Cortex of kidney (tissue), 1 donor: ENCODE measurements at places on chromosomes 12 and 14.
A peak's percentile ranks its signal among the peaks of the same experiment; 100 is the strongest.

DNA sequence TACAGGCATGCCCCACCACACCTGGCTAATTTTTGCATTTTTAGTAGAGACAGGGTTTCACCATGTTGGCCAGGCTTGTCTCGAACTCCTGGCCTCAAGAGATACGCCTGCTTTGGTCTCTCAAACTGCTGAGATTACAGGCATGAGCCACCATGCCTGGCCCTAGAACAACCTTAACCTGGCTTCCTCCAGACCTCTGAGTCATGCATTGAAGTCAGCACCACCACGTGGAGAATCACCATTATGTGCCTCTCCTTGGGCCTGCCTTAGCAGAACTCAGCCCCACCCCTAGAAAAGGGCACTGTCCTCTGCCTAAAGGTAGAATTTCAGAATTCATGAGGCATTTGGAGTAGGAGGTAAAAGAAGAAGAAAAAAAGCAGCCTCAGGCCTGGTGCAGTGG lies 49.0 kb downstream of the LIMA1 start:
- DNase-seq, result no peak

DNA sequence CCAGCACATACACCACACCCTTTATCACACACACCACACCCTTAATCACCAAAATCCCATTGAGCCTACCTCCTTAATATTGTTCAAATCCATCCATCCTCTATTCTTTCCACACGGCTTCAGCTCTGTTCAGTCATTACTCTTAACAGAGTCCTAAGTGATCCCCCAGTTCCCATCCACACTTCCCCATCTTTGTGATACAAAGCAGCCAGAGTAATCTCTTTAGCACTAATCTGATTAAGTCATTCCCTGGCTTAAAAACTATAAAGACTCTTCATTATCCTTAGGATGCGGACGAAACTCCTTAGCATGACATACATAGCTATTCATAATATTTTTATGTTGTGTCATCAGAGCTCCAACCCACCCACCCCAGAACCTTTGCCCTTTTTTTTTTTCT lies 14.7 kb upstream of the MFAP5 start:
- no peak for DNase-seq

DNA sequence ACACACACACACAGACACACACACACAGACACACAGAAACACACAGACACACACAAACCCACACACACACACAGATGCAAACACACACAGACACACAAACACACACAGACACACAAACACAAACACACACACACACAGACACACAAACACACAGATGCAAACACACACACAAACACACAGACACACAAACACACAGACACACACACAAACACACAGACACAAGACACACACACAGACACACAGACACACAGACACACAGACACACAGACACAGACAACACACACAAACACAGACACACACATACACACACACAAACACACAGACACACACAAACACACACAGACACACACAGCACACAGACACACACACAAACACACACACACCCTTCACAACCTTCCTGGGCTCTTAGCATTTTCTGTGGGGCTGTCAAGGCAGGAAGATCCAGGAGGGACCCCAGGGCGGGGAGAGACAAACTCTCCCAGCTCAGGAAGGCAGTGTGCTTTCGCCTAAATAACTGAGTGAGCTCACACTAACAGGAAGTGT lies 24.2 kb upstream of the INF2 start:
- no peak for DNase-seq

GRCh38 chr14:53861781-53862180 lies 94.8 kb downstream of the BMP4 start:
- DNase-seq, result no peak

DNA sequence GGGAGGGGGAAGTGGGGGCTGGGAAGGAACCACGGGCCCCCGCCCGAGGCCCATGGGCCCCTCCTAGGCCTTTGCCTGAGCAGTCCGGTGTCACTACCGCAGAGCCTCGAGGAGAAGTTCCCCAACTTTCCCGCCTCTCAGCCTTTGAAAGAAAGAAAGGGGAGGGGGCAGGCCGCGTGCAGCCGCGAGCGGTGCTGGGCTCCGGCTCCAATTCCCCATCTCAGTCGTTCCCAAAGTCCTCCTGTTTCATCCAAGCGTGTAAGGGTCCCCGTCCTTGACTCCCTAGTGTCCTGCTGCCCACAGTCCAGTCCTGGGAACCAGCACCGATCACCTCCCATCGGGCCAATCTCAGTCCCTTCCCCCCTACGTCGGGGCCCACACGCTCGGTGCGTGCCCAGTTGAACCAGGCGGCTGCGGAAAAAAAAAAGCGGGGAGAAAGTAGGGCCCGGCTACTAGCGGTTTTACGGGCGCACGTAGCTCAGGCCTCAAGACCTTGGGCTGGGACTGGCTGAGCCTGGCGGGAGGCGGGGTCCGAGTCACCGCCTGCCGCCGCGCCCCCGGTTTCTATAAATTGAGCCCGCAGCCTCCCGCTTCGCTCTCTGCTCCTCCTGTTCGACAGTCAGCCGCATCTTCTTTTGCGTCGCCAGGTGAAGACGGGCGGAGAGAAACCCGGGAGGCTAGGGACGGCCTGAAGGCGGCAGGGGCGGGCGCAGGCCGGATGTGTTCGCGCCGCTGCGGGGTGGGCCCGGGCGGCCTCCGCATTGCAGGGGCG lies at the start of gene GAPDH:
TSS of gene GAPDH (plus strand) at position 595 of the 772 bp plus-strand sequence. CDS start 316 bp downstream, outside the sequence.
- DNase-seq, result no peak

GRCh38 chr12:1436015-1436414 lies 158.4 kb downstream of the FBXL14 start:
- DNase-seq, result no peak

DNA sequence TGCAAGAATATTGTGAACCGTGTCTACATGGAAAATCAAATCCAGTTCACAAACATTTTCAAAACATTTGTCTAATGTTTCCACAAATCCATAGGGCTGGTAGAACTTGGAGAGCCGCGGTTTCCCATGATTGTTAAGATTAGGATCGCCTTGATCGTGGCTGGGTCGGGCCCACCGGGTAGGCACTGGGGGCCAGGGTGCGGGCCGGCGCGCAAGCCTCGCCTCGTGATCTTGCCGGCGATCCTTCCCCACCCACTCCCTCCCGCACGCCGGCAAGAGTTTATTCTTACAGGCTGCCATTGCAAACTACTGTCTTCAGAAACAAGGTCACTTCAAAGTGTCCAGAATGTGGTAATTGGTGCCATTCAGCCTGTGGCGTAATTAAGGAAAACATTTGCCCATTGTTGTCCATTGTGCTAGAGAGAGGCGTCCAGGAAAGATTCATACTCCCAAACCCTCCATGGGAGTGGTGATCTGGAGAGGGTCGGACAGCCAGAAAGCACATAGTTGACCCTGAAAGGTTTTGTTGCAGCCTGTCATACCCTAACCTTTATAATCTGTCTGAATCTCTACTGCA lies 95.5 kb downstream of the BORCS5 start:
- DNase-seq, result no peak

- no peak for DNase-seq
Observed at GRCh38 chr12:128571906-128572810, 251.6 kb downstream of the SLC15A4 start.

- DNase-seq, result no peak
Observed at GRCh38 chr14:63342371-63342770, 23.6 kb upstream of the GPHB5 start.

DNA sequence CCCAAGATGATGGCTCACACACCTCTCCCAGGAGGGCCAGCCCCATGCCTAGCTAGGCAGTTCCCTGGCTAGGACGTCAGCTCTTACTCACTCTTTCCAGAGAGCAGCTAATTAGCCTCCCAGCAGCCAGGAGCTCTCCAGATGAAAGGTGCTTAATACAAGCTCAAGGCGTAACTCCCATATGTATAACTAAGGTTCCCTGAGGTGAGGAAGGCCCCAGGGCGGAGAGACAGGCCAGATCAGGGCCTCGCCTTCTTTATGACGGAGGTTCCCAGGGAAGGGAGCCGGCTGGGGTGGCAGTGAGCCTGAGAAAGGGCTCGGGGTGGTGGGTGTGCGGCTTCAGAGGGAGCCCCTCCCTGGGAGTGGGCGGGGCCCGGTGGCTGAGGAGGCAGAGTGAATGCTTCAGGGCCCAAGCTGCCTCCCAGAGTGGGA lies 26.4 kb upstream of the ZFP36L1 start:
- DNase-seq, result no peak

DNA sequence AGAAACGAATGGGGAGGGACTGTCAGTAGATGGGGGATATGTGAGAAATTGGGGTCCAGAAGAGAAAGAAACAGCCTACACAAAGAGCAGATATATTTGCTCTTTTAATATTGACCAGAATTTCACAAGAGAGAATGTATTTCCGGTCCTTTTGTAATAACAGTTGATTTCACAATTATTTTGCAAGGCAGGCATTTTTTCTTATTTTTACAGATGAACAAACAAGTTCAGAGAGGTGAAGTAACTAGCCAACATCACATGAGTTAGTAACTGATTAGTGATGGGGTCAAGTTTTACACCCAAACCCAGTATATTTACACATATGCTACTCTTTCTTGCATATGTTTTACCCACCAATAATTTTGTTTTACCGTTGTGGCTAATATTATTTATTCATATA lies 188.2 kb downstream of the NAV3 start:
- no peak for DNase-seq

DNA sequence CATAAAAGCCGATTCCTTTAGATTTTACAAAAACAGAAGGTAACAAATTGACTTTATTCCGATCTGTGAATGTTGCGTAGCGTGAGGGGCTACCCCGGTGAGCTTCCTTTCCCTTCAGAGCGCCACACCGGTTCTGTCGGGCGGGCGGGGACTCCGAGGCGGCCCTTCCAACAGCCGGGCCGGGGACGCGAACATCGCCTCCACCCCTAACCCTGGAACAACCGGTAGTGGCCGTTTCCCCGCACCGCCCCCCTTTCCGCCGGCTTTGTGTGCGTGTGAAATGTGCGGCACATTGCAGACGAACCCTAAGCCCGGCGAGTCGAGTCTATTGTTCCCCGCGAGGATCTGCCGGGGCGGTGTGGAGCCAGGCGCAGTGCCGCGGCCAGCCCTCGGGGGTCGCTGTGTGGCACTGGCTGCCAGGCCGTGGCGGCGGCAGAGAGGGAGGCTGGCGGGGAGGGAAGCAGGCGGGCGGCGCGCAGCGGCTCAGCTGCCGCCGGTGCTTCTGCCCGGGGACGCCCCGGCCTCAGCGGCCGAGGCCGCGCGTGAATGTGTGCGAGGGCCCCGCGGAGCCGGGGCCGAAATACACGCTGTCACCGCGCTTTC lies 775 bp upstream of the ARID2 start:
- peak; percentile 60 for DNase-seq
